ENCODE measurements at places on chromosomes 3 and 15.

GRCh38 chr15:65406424-65407000, 16.2 kb downstream of the IGDCC4 start:
- DNase-seq: no peak

- no peak for DNase-seq
Observed at GRCh38 chr3:125098611-125099291, 43.0 kb upstream of the HEG1 start.

DNA sequence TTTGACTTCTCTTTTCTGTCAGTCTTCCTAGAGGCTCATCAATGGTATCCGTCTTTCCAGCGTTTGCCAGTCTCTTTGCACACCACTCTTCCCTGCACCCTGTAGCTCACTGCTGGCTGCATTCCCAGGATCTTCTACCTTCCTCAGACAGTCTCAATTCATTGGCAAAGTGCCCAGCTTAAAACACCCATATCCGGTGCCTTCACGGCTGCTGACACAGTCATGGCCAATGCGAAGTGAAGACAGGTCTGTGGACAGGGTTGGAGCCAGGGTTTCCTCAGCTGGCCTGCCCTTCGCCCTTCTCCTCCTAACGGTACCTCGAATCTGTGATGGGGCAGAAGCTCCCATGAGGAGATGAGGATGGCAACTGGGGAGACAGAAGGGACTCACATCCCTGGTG, 36.1 kb downstream of the PTH1R start:
- DNase-seq: no peak

GRCh38 chr15:48794697-48795134, 16.2 kb downstream of the CEP152 start:
- DNase-seq: no peak

- DNase-seq: no peak
Observed at GRCh38 chr3:48696156-48696555, 10.4 kb upstream of the NCKIPSD start.

DNA sequence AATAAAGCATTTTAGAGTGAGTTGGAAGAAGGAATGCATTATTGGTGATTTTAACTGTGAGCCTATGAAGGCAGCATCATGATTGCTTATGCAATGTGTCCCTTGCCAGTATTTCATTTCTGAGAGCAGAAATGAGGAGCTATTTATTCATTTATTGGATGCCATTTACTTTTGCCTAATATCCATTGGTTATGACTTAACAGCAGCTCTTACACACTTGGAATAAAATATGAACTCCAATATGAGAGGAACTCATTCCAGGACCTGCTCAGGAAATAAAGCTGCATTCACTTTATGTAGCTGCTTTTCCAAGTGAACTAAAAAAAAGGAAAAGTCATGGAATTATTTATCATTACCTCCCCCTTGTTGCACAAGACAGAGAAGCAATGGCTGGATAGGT, 280.1 kb downstream of the LRTM1 start:
- no peak for DNase-seq

- no peak for DNase-seq
Observed at GRCh38 chr3:3403700-3404099, 224.2 kb upstream of the CRBN start.

DNA sequence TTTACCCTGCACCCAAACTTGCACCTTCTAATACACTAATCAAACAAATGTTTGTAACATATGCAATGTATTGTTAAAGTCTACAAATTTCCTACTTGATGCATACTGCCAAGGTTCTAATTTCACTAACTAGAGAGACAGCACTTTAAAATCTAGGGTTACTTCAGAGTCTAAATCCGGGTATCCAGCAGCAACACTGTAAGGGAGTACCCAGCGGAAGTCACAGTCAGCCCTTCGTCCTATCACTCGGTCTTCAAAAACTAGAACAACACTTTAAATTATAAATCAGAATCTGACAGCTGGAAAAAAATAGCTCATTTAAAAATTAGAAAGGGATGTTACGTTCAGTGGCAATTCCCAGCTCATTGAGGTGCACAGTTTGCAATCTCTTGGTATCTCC, 8.3 kb downstream of the TNIK start:
- DNase-seq: no peak

- no peak for DNase-seq
Observed at GRCh38 chr3:116647996-116648395, 61.6 kb upstream of the TUSC7 start.

- no peak for DNase-seq
Observed at GRCh38 chr3:52268036-52268435, 10.4 kb downstream of the WDR82 start.

DNA sequence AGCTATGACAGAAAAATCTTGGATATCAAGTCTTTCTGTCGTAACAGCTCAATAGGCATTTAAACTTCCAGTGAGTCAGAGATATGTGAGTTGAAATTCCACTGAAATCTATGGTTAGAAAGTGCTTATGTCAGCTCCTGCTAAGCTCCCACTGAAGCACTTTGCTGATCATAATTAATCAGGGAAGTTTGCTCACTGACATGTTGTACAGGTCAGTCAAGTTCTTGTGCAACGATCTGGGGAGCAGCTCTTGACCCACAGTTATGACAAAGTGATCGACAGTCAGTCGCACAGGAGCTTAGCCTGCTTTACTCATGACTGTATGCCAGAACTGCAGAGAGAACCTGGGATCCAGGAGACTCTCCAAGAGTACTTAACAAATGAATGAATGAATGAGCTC, 453.5 kb downstream of the SOX2 start:
- no peak for DNase-seq

DNA sequence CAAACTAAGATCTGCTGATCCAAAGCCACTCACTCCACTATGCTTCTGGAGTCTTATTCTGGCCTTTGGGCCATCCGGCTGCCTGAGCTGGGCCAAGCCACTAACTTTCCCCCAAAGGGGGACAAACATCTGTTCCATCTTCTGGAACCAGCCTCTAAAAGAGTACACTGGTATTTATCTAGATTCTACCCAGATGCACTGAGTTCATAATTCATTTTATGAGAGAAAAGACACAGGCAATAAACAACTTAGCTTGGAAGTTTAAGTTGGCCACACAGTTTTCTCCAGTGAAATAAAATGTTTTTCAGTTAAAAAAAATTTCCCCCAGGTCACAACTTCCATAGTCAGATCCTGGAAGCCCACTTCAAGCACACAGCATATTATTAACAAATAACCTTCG, 80.1 kb upstream of the ARHGEF3 start:
- DNase-seq: no peak

- DNase-seq: no peak
Observed at GRCh38 chr3:165389064-165389463, 192.9 kb upstream of the SLITRK3 start.

DNA sequence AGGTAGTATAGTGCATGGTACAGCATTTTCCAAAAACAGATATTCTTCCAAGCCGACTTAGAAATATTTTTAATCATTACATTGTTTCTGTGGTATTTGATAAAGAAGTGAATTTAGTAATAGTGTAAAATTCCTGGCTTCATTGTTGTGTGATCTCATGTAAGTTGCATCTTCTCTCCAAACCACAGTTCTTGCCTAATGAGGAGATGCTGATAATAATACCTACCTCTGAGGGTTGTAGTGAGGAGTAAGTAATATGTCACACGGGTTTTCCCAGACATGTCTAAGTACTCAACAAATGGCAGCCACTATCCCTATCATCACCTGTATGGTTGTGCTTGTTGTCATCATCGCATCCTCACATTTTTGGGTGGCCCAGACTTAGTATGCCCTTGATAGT, 167.3 kb downstream of the SLCO3A1 start:
- no peak for DNase-seq

DNA sequence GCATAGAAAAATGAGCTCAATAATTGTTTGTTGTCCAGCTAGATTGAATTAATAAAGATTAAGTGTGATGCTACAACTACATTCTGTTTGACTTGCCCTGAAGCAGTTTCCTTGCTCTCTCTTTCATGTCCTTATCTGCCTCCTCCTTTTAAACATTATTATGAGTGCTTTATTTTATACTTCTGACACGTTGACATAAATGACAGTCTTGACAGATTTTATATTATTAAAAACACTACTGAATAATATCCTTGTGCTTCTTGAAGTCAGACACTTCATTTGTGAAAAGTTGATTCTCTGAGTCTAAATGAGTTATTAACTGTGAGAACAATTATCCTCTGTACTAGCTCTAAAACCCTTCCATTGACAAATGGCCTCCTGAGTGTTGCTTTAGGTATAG, 58.2 kb downstream of the PLCL2 start:
- DNase-seq: no peak

- no peak for DNase-seq
Observed at GRCh38 chr15:53875139-53875538, 103.1 kb upstream of the UNC13C start.

DNA sequence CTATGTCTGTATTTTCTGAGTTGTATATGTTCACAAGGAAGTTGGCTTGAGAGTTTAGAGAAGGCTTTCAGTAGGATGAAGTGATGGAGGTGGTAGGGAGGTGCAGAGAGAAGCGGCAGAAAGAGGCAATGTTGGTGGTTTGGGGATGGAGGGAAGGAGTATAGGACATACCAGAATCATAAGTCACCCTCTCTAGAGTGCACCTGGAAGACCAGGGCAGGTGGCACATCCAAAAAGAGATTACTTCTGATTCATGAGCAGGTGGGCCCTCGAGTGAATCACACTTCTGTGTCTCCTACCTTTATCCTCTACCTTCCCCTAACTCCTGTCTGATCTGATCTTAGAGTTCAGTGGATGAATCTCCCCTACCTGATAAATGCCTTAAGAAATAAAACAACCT, 41.8 kb upstream of the MRPL3 start:
- no peak for DNase-seq

DNA sequence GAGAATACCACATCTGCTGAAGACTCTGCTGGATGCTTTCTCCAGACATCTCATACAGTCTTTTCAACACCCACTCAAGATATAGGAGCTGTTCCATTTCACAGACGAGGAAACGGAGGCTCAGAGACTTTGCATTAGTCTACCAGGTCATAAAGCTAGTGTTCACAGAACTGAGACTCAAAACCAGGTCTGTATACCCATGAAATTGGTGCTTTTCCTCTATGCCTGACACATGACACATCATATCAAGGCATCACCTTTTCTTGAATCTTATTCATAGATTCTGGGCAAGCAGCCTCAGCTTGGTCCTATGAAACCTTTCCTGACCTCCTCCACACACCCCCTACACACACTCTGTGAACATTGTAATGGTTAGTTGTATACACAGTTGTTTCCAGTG, 101.2 kb downstream of the LPP start:
- DNase-seq: no peak

GRCh38 chr3:179289295-179289694, 33.5 kb upstream of the ZNF639 start:
- no peak for DNase-seq

DNA sequence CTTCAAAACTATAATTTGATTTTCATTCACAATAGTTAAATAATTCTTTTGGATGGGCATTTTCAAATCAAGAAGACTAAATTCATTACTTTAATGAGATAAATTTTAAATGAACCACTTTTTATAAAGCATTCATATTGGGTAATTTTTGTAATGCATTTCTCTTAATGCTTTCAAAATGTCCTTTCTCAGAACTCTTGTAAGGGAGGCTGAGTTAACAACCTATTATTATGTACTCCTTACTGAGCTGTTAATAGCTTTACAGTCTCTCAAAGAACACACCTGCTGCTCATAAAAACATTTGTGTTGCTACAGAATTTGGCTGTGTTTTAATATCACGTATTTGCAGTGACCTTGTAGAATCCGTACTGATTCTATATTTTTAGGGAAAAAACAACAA, 334.0 kb upstream of the ARL6 start:
- DNase-seq: no peak

GRCh38 chr15:52421029-52421428, 107.7 kb downstream of the MYO5A start:
- no peak for DNase-seq

- DNase-seq: no peak
Observed at GRCh38 chr3:36525115-36525801, 145.0 kb downstream of the STAC start.

- no peak for DNase-seq
Observed at GRCh38 chr3:146638718-146639117, 33.6 kb upstream of the PLSCR5 start.

DNA sequence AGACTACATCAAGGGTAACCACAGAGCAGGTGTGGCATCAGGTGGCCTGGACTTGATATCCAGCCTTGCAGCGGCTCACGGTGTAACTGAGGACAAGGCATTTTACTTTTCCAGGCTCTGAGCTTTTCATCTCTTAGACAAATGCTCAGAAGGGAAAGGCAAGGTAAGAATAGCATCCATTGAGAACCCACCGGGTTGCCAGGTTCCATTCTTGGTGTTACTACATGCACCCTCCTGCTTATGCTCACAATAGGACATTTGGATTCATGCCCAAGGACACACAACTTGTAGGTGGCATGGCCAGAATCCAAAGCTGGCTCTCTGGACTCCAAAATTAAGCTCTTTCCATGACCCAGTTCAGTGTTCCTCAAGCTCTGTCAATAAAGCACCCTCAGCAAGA, 85.5 kb downstream of the CCNL1 start:
- no peak for DNase-seq

DNA sequence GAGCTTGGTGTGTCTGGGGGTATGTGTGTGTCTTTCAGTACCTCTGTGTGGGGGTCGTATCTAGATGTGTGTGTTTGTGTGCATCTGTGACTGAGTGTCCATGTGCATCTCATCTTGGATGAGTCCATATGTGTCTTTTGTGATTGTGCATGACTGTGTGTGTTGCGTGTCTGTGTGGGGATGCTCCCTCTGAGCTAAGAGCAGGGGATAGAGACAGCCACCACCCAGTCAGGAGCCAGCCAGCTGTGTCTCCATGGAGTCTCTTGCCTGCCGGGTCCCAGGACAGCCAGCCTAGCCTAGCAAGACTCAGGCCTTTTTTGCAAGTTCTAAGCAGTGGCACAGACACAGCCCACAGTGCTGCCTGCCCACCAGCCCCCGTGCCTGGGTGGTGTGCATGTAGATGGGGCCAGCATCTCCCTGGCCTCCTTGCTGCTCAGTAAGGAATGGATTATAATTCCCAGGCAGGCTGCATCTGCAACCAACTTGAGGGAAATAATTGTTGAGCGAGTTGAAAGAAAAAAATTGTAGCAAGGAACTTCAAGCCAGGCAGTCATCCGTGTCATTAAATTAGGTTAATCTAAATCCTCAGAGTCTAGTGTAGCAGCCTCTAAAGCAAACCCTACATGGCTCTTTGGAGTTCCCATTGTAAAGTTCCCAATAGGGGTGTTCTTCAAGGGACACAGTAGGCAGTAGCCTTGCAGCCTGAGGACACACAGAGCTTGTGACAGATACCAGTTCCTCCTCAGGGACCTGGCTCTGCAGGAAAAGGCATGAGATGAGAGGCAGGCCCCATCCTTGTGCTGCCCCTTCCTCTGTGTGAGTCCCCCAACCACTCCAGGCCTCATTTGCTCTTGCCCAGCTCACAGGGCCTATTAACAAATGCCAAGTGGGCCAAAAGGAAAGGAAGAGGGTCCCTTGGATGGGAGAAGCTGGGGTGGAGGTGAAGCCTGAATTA, 35.9 kb upstream of the MRPS22 start:
- no peak for DNase-seq
